ENCODE measurements at places on chromosomes 1 and 21.

- peak; percentile 41 for DNase-seq
Observed at GRCh38 chr1:161198194-161198896, 509 bp downstream of the ADAMTS4 start.

DNA sequence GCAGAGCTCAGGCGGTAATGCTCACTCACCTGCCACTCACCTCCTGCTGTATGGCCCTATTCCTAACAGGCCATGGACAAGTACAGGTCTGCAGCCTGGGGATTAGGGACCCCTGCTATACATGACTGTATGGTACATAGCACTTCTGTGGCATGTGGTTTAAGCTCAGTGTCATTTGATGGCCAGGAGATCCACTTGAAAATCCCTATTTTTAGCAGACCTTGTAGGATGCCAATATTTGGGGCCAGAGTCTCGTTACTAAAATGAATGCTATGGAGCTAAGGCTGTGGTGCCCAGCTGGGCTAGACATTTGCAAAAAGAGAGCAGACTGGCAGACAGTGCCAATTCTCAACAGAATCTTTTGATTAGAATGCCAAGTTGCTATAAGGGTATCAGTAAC lies 1.7 kb upstream of the ANGPTL7 start:
- DNase-seq = no peak

DNA sequence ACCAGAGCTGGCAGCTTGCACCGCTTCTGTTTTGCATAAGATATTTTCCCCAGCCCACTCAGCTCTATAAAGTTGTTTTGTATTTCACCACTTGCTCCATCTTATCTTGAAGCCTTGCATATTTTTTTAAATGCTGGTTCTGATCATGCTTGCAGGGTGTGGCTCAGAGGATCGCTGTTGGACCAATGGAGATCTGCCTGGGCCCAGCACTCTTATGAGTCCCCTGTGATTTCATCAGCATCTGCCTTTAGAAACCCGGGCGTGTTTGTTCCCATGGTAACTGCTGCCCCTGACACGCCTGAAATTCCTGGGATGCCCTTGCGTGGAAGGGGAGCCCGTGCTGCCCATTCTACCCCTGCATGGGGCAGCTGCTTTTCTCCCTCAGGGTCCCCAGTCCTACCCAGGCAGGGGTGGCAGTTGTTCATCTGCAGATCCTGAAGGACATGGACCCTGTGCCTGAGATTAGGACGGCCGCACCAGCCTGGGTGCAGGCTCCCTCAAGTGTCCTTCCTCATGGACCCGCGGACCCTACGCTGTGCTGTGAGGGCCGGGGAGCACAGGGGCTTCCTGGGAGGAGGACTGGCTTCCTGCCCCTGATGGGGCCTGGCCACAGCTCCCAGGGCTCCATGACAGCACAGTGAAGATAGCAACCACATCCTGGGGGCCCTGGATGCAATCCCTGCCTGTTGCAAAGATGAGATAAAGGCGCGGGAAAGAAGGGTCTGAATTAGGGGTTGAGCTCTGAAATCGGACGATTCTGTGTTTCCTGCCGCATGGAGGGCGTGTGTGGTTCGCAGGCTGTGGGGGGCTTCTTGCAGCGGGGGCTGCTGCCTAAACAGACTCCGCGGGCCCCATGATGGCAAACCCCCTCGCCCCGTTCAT lies 226.5 kb downstream of the SDCCAG8 start:
- DNase-seq = peak; percentile 91

DNA sequence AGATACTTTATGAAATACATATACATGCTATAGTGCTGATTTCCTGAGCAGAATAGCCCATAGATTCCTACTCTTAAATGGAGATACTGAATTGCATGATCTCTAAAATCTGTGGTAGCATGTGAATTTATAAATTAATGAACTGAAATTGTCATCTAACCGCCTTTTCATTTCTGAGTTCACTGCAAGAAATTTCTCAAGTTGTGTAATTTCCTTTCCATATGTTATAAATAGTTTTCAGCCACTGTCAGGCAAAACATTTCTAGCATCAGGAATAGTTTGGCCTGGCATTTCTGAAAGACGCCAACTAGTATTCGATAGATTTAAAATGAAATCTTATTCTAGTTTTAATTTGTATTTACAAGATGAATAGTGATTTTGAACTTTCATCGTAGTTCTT lies 310.1 kb downstream of the USH2A start:
- peak; percentile 21 for DNase-seq

GRCh38 chr1:217138173-217138765 lies 415.0 kb upstream of the ESRRG start:
- no peak for DNase-seq

DNA sequence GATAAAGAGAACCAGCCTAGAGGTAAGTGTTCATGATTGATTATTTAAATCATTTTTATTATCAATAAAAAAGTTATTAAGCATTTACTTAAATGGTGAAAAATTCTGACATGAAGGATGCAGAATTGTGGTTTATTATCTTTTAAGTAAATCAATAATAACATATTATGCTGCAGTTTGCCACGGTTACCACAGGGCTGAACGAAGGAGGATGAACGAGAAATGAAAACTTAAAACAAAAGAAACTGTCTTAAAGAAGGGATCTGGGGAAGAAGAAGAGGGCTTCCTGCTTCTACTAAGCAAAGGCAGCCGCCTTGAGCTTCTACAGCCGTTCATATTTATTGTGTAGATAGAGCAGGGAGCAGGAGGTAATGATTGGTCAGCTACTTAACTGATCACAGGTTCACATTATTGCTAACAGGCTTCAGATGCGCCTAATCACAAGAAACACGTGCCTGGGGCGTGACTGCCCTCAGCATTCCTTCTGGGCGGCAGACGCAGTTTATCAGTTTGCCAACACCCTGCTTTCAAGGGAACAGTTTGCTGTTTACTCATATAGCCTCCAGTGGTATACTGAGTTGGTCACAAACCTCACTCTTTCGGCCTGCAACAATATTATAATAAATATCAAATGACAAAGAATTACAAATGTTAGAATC lies 5.8 kb upstream of the FNBP1L start:
- peak; percentile 76 for DNase-seq

DNA sequence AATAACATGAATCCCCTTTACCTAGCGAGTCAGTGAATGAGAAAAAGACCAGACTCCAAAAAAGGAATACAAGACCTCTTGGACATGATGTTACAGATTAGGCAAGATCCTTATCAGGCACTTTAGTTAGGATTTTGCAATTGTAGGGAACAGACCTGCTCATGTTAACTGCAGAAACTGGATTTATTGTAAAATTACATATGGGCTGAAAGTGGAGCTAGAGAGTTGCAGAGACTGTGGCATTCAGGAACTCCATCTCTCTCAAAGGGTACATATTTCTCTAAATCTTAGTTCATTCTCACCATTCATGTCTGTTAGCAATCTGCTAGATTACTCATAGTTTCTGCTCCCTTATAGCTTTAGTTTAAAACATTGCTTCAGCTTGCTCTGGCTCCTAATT lies 142.2 kb downstream of the PAPPA2 start:
- peak; percentile 29 for DNase-seq

DNA sequence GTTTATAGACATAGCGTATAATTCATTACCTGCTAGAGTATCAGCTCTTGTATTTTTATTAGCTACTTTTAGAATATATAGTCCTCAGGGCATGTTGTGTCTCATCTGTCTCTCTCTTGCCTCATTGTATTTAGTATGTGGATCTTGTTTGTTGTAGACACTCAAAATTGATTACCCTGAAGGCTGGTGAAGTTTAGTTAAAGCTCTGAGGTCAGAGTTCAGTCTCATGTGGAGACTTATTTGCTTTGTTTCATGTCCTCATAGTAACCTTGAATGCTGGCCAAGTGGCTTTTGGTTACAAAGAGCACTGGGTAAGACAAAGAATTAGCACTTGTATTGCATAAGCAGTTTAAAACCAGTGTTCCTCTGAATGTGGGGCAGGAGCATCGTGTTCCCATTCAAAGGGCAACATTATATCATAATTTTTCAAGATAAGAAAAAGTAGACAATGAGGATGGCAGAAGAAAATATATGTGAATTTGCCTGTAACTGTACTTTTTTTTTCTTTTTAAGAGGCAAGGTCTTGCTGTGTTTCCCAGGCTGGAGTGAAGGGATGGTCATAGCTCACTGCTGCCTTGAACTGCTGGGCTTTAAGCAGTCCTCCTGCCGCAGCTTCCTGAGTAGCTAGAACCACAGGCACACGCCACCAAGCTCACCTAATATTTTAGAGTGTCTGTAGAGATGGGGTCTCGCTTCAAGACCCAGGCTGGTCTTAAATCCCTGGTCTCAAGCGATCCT lies 17.4 kb downstream of the CNST start:
- peak; percentile 87 for DNase-seq

DNA sequence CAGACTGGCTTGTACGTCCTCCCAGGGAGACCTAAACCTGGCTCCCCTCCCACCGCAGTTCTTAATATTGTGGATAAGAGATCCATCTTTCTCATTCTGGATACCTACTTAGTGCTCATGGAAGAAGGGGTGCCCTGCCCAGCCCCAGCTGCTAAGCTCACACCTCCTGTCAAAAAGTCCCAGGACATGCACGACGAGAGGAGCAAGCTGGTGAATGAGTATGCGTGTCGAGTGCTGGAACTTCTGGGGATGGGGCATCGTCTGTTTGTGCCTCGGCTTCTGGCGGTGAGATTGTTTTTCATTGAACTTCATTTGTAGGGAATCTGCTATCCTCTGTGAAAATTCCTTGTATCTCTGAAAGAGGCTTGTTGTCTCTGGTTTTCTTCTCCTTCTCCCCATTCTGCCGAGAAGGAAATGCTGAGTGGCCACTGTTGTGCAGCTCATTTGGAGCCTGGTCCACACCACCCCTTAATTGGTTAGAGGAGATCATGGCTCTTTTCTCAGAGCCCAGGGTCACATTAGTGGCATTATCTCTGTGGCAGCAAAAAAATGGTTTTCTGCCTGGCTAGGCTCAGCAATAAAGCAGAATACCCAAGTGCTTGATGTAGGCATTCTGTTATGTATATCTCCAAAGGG lies 199.4 kb upstream of the CACYBP start:
- peak; percentile 5 for DNase-seq

DNA sequence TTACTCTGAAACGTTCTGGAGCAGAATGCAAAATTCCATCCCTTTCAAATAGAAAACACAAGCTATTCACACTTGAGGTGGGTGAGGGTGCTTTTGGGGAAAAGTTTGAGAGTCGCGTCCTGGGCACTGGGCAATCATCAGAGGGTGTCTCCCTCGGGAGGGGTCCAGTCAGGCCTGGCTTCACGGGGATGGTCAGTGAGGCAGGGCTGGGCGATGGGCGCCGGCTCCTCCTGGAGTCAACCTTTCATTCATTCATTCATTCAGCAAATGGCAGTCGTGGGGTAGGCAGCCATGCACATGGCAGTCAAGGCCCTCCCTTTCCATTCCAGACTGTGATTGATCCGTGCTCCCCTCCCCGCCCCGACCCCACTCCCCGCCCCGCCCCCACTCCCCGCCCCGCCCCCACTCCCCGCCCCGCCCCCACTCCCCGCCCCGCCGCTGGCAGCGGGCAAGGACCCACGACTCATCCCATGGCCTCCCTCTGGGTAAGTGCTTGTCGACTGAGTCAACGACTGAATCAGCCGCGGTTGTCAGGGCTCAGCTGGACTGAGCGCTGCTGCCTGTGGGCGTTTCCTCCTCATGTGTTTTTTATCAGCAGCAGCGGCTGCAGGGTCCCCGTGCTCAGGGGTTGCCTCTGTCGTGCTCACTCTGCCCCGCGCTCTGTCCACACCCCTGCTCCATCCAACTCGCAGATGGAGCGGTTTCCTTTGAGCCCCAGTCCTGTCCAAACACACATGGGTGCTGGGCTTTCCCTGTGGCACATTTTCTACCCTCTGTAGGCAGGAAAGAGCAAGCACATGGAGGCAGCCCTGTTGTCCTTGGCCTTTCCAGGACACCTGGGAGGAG lies 12.5 kb upstream of the SPSB1 start:
- DNase-seq = peak; percentile 95
